Pulmonary artery endothelial cell (primary cell): ENCODE measurements at places on chromosomes 3 and 15. TPM values are rescaled to one million over a fixed set of nuclear protein-coding genes. Genes with fewer than 3 reads are reported as not detected.

The AP3B2 gene
- total RNA-seq, result not detected in 2 replicates

The ZNF662 gene
- total RNA-seq, result 1.3 and 1.4 TPM in 2 replicates

The CKMT1A gene
- not detected in 2 replicates for total RNA-seq

The CATSPER2 gene
- total RNA-seq, result 0.33 and 1.0 TPM in 2 replicates

The PDZRN3 gene
- total RNA-seq, result not detected in 2 replicates

The TBL1XR1 gene
- total RNA-seq, result 200 TPM in 2 replicates

The TLR9 gene
- total RNA-seq, result 0.04 TPM in 1 of 2 replicates, not detected in the other

The GOLGA6B gene
- not detected in 2 replicates for total RNA-seq

The ASB14 gene
- under 0.01 TPM in 1 of 2 replicates, not detected in the other for total RNA-seq

The HOMER2 gene
- 0.40 and 0.46 TPM in 2 replicates for total RNA-seq

The POU1F1 gene
- not detected in 2 replicates for total RNA-seq

The PIF1 gene
- 8.8 and 14.7 TPM in 2 replicates for total RNA-seq

The MRPS25 gene
- 37.1 and 46.4 TPM in 2 replicates for total RNA-seq

The RTP3 gene
- 0.07 TPM in 1 of 2 replicates, not detected in the other for total RNA-seq

The RBP2 gene
- total RNA-seq, result not detected in 2 replicates

The CNOT10 gene
- 30.5 and 36.6 TPM in 2 replicates for total RNA-seq

The TIMMDC1 gene
- 43.9 and 46.9 TPM in 2 replicates for total RNA-seq

The MUC4 gene
- total RNA-seq, result not detected in 2 replicates

The PCNP gene
- 80.3 and 97.8 TPM in 2 replicates for total RNA-seq

The GOLGA8O gene
- 0.20 and 0.53 TPM in 2 replicates for total RNA-seq

The SLC15A2 gene
- total RNA-seq, result 0.07 and 0.28 TPM in 2 replicates

The ISLR gene
- not detected in 2 replicates for total RNA-seq

The RNF13 gene
- 40.4 and 49.1 TPM in 2 replicates for total RNA-seq

The GTF2A2 gene
- total RNA-seq, result 59.4 and 68.0 TPM in 2 replicates

The GRM2 gene
- 0.18 TPM in 1 of 2 replicates, not detected in the other for total RNA-seq

The MNS1 gene
- 0.92 and 1.5 TPM in 2 replicates for total RNA-seq

The SCAMP5 gene
- 3.5 and 5.9 TPM in 2 replicates for total RNA-seq
